Stimulated activated CD4-positive, alpha-beta T cell treated with anti-CD3 and anti-CD28 coated beads, Interleukin-4, amount 100 ng/mL, for 48 hours (primary cell): ENCODE measurements at places on chromosomes 5 and 9.

DNA sequence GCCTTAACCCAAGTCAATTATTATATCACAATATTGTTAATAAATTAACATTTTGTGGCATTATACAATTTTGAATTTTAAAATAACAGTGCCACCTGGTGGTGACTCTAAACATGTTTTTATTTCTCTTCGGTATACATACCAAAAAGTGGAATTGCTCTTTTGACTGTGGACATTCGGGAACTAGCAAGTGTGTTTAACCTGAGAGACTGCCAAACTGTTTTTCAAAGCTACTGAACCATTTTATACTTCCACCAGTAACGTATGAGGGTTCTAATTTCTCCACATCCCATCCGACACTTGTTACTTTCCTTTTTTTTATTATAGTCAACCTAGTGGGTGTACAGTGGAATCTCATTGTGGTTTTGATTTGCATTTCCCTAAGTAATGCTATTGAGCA, 18.3 kb upstream of the HSDL2 start:
- no peak for DNase-seq

DNA sequence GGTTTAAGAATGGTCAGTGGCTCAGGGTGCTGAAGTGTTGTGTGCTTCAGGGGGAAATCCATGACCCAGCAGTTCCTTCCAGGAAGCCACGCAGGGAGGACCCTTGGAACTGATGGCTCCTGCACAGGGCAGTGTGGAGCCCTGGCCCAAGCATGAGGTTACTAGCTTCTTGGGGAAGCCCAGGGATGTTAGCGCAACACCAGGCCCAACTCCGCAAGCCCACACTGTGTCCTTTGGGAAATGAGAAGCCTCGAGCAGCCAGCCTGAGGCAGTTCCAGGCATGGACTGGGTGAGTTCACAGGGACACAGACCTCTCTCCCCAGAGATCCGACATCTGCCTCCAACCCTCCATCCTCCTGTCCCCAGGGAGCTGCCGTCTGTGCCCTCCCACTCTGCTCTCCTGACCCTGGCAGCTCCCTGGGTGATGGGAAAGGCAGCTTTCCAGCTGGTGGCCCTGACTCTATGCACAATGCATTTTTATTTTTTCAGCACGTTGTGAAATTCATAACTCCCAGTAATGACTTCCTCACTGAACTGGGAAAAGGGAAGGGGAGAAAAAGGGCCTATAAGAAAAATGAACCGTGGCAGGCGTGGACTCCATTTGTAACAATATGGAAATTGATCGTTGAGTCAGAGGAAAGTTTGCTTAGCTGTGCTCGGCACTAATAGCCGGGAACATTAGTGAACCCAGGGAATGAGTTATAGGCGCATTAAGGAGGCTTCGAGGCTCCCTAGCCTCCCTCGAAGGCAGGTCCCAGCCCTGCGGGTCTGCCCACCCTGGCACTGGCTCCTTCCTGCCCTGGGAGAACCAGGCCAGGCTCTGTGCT, 34.1 kb downstream of the LMX1B start:
- no peak for DNase-seq

- no peak for DNase-seq
Measured at GRCh38 chr9:128694344-128694743, 5.3 kb downstream of the SET start.

DNA sequence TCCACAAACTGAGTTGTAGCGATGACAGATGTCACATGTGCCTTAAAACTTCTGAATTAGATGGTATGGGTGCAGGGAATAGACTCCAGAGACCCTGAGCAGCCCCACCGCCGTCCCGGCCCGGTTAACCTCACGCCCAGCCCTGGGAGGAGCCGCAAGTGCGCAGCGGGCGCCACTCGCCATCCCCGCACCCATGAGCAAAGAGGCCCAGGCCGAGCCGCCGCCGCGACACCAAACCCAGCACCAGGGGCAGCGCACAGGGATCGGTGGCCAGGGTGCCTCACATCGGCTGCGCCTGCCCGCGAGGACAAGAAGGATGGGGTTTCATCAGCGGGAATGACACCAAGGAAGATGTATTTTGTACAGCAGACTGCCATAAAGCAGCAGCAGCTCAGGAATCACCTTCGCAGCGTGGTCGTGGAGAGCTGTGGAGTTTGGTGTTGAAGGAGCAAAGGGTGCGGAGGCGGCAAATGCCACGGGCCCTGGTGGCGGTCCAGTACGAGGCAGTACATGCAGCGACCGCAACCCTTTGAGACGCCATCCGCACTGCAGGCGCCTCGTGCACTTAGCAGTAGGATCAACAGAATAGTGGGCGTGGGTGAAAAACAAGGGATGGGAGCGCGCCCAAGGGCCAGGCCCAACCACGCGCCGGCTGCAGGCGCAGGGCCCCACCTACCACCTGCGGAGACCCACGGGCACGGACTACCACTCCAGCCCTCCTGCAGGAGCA, 89.7 kb downstream of the ZNF366 start:
- no peak for DNase-seq

- no peak for DNase-seq
Measured at GRCh38 chr5:116765441-116765840, 190.8 kb upstream of the SEMA6A start.

DNA sequence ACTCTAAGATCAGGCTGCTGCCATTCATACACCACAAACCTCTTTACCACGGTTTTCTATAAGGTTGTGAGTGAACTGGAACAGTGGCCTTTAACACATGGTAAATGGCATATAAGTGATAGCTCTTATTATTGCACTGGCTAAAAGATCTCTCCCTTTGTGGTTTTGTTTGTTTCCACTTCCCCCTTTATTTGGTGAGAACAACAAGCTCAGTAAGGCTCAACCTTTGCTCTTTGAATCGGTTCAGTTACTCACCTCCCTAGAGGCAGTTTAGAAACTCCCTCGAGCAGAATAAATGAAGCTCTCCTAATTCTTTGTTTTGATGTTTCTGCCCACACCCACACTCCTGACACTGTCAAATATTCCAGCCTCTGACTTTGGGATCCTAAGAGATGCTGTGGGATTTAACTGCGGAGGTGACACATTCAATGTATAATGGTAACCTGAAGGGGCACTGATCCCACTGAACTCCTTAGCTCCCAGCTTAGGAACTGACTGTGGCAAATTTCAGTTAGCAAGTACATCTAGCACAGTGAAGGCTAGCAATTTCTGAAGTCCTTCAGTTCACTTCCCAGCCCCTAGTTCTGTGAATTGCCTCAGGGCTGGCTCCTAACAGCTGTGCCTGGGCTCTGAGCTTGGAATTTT, 22.5 kb upstream of the RAD23B start:
- no peak for DNase-seq
